ENCODE measurements at places on chromosomes 12 and 14. TPM values are rescaled to one million over a fixed set of nuclear protein-coding genes. Genes with fewer than 3 reads are reported as not detected.
A peak's percentile ranks its signal among the peaks of the same experiment; 100 is the strongest.

CEBPE gene
- 0.67 TPM for total RNA-seq

DNA sequence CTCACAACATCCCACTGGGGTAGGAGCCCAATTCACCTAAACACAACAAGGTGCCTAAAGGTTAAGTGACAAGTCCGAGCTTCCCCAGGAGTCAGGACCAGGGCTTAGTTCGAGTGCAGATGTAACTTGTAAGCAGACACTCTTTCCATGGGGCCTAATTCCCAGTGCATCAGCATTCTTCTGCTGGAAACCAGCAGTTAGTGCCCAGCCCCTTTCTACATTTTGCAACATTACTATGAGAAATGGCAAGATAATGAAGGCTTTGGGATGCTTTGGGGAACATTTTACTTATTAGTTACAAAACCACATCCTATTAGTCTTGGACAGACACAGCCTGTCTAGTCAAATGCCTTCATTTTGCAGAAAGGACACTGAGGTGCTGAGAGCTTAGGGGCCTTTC is 179.8 kb downstream of the CALM1 start:
- peaks cover 13% of the 10 kb centered on the region for H3K36me3 ChIP-seq
- H3K27ac ChIP-seq = peak overlapping the region; percentile 75
- peak; percentile 78 for DNase-seq
- no peak overlapping the region for H3K4me3 ChIP-seq
- no peaks in the 10 kb centered on the region for H3K27me3 ChIP-seq
- no peaks in the 10 kb centered on the region for H3K4me1 ChIP-seq

DNA sequence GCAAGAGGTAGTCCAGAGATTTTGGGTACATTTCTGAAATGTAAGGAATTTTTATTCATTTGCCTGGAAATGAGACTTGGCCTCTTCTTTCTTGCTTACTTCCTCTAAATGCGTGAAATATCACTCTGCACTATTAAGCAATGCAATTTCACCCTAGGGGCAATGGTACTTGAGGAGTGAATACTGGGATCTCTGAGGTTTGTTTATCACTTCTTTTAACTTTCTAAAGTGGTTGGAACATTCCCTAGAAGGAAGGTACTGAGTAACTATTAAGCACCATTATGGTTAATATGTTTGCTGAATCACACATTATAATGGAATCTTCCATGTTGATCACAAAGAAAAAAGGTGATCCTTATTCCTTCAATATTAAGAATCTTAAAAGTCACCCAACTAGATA is 120.9 kb upstream of the CAND1 start:
- H3K27me3 ChIP-seq = no peaks in the 10 kb centered on the region
- H3K27ac ChIP-seq = no peak overlapping the region
- H3K4me1 ChIP-seq = no peaks in the 10 kb centered on the region
- DNase-seq = no peak
- no peaks in the 10 kb centered on the region for H3K36me3 ChIP-seq

GRCh38 chr12:5384015-5384414 is 47.9 kb upstream of the NTF3 start:
- no peak overlapping the region for H3K4me3 ChIP-seq
- no peak overlapping the region for H3K27ac ChIP-seq
- no peak for DNase-seq
- no peaks in the 10 kb centered on the region for H3K27me3 ChIP-seq

Data from lung (tissue), 17 donors.